ENCODE measurements at places on chromosomes 2 and 18.
A peak's percentile ranks its signal among the peaks of the same experiment; 100 is the strongest.

- no peak for DNase-seq
Observed at GRCh38 chr18:3394648-3395047, 55.3 kb upstream of the TGIF1 start.

- DNase-seq, result no peak
Observed at GRCh38 chr2:184507254-184507653, 91.1 kb upstream of the ZNF804A start.

- DNase-seq, result peak; percentile 93
Observed at GRCh38 chr2:65436169-65436823, 3.9 kb upstream of the SPRED2 start.

DNA sequence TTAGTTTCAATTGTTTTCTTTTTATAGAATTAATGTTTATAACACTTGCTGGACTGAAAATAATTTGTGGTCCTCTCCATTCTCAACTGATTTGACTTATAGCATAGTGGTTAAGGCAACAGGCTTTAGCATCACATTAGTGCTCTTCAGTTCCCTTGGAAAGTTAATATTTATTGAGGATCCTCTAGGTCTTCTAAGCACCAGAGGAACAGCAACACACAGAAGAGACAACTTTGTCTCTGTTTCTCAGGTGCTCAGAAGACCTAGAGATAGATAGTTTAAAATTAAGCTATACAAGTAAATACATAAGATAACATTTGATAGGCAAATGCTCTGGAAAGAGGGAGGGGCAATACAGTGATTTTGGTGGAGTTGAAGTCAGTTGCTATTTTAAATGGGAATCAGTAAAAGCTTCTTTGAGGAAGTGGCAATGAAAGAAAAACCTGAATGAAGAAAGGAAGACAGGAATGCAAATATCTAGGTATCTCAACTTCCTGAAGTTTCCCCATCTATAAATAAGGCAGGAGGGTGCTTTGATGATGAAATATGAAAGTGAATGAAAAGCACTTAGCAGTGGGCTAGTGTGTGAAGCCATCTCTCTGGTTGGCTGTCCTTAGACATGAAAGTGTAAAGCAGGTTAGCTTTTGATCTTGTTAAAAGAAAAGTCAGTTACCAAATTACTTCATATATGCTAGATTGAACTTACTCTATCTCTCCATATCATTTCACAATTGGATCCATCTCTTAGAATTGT, 7.9 kb downstream of the NEUROD1 start:
- DNase-seq, result no peak

DNA sequence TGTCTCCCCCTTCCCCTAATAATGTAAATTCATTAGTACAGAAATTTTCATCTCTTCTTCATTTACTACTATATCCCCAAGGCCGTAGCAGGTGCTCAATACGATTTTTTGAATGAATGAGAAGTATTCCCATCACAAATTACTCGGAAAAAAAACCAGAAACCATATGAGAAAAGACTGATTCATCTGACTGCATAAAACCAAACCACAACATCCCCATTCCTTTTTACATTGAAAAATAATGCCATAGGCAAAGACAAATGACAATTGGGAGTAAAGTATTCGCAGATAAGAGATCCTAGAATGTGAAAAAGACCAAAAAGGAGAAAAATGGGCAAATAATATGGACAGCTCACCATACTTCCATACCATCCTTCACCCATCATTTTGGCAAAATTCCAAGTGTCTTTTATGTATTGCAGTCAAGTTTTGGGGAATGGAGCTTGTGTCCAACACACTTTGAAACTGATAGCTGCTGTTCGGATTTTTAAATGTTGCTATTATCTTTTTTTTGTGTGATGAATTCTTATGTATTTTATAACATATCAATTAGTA, 1.5 kb downstream of the ZC3H8 start:
- DNase-seq, result no peak

GRCh38 chr2:10787176-10787968, 25.2 kb downstream of the PDIA6 start:
- no peak for DNase-seq

- DNase-seq, result no peak
Observed at GRCh38 chr2:1634681-1635341, 109.5 kb downstream of the PXDN start.

GRCh38 chr2:159828738-159829137, 30.7 kb upstream of the CD302 start:
- DNase-seq, result no peak

DNA sequence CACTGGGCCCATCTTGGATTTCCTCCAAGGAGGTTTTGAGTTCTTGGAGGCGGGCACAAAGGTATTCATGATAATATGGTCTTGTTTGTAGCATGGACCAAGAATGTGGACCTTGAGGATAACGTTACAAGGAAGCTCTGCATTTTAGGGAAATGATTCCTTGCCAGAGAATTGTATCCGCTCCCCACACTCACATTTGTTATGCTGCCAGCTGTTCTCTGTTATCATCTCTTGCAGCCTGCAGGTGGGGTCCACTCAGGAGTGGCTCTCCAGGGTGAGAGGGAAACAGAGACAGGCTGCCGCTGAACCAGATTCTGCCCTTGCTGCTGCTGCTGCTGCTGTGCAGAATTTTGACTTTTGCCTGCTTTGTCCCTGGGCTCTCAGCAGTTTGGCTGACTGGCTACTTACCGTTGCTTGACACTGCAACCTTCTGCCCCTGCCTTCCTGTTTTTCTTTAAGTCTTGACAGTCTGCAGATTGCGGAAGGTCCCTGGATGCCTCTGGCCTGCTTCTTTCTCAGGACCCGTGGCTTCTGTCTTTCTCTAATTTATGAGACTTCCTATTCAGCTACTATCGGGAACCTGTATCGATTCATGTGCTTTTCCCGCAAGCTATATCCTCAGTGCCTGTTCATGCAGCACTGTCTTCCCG, 122.3 kb upstream of the DOCK10 start:
- peak; percentile 21 for DNase-seq

DNA sequence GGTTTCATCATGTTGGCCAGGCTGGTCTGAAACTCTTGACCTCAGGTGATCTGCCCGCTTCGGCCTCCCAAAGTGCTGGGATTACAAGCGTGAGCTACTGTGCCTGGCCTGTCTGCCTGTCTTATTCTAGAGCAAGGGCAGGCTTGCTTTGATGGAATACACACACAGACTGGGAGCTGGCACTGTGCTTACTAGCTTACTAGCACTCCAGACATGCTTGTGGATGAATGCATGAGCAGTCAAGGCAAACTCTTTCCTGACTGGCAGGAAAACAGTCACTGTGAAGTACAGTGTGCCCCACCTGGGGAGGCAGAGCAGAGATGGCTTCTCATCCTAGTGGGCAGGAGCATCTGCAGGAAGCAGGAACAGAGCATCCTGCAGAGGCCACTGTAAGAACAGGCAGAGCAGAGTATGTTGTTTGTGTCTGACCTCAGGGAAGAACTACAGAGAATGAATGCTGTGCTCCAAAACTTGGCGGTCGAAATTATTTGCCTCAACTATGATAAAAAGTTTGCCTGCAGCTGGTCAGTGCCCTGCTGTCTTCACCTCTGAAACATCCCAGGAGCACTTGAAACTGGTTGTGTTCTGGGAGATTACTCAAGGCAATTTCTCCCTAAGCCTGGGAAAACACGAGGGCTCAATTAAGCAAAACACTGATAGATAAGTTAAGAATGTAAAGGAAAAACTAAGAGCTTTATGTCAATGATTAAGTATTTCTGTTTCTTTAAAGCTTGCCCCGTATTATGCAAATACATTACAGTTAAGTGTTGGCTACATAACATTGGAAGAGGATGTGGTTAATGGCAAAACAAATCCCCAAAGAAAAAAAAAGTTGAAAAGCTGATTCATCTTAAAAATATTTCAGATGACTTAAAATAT, 102.4 kb downstream of the VAPA start:
- DNase-seq, result peak; percentile 98

GRCh38 chr18:4276953-4277585, 178.0 kb downstream of the DLGAP1 start:
- DNase-seq, result no peak

- DNase-seq, result no peak
Observed at GRCh38 chr2:63051042-63051794, 588 bp downstream of the OTX1 start.

- no peak for DNase-seq
Observed at GRCh38 chr2:196169516-196169915, 1.9 kb downstream of the STK17B start.

DNA sequence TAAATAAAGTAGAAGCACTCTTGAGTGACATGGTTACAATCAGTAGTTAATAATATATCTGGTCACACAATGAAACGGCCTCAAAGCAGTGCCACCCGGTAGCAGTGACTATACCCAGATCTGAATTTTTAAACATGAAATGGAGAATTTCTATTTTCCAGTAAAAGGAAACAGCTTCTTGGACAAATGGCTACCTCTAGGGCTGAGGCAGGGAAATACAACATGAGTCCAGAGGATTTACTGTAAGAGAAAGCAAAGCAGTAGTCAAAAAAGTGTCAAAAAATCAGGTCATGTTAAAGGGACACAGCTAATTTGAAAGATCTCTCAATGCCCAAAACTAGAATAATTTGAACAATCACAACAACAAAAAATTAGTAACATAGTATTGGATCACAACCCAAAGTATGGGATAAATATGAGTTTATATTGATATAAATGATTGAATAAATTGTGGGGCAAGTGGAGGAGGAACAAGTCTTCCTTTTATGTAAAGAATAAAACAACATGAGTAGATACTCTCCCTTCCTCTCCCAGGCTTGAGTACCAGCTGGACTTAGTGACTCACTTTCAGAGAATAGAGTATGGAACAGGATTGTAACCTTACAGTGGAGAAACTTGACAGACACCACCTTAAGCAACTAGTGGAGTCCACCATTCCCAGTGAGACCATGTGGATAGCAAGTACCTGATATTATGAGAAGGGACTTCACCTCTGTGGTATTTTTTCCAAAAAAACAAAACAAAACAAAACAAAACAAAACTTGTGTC, 180.8 kb downstream of the MBD2 start:
- no peak for DNase-seq

DNA sequence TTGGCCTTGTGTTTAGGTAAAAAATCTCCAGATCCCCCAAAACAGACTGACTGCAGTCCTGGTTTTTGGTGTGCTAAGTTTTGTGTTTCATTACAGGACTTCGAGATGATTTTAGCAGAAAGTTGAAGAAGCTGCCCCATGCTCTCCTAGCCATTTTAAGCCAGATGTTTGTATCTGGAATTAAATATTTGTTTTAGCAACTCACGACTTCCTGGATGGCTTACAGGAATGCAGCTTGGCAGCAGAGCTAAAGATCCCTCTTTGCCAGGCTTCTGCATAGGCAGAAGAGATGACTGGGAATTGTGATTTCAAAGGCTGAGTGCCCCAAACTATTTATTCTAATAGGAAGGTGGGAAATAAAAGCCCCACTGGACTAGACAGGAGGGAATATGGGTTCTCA, 31.1 kb downstream of the ONECUT2 start:
- DNase-seq, result no peak

- no peak for DNase-seq
Observed at GRCh38 chr2:37653093-37653492, 18.3 kb downstream of the CDC42EP3 start.

GRCh38 chr2:84931384-84931821, 25.9 kb downstream of the TMSB10 start:
- DNase-seq, result no peak

- no peak for DNase-seq
Observed at GRCh38 chr2:25707927-25708590, 34.7 kb upstream of the DTNB start.

GRCh38 chr2:96503637-96504243, 1.4 kb downstream of the NEURL3 start:
- no peak for DNase-seq

- peak; percentile 39 for DNase-seq
Observed at GRCh38 chr18:3329471-3329870, 67.5 kb downstream of the MYL12B start.

- DNase-seq, result peak; percentile 6
Observed at GRCh38 chr2:108855194-108855593, 68.6 kb downstream of the CCDC138 start.

DNA sequence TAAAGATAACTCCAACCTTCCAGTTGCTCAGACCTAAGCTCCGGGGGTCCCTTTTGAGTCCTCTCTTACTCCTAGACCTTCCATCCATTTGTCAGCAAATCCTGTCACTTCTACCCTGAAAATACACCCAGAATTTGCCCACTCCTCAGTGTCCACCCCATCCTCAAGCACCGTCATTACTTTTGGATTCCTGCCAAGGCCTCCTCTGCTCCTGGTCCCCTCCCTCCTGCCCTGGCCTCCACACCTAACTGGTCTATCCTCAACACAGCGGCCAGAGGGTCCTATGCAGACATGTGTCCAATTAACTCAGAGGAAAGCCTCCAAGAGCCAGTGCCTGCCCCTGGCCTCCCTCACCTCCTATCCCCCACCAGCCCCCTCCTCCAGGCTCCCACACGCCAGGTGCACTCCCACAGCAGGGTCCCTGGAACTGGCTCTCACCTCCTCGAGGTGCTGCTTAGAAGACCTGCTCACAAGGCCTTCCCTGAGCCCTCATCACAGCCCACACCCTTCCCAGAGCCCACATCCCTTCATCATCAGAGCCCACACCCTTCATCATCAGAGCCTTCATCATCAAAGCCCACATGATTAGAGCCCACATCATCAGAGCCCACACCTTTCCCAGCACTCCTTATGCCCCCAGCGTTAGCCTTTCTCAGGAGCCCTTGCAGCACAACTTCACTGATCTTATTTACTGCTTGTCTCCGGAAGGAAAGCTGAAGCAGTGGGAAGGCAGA, 20.4 kb downstream of the FAM178B start:
- DNase-seq, result no peak

DNA sequence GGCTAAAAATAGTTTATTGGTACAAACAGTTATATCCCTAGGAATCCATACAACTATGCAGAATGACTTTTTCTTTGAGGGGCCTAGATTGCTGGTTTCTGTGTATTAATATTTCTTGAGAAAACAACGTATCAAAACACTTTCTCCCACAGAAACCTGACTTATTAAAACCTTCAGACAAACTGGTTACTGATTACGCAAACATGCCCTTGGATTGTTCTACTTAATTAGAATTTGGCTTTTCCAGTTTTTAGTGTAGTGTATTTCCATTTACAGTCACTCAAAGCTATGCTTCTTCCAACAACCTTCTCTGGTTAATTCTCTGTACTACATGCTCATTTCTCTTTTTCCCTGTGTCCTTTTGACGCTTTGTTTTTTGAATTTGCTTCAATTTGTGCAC, 20.0 kb downstream of the VAPA start:
- DNase-seq, result no peak

- peak; percentile 18 for DNase-seq
Observed at GRCh38 chr18:31658670-31659575, 25.5 kb downstream of the B4GALT6 start.

GRCh38 chr2:16722677-16723076, 57.0 kb upstream of the CYRIA start:
- no peak for DNase-seq

DNA sequence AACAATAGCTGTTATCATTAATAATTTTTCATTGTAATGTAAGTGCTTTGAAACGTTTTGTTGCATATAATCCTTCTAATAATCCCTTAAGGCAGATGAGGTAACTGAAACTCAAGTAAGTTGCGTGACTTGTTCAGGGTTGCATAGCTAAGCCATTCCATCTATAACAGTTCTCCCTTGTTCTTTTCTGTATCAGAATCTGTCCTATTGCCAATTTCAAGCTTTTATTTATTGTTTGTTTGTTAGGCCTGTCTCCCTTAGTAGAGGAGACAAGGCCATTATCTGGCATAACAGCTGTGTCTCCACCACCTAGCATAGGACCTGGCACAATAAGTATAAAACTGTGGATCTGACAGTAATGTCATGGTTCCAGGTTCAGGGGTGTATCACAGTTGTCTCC, 19.4 kb downstream of the BABAM2 start:
- DNase-seq, result no peak

Measured in fibroblast of skin of right biceps (primary cell).